ENCODE measurements at places on chromosomes 12 and 14.

DNA sequence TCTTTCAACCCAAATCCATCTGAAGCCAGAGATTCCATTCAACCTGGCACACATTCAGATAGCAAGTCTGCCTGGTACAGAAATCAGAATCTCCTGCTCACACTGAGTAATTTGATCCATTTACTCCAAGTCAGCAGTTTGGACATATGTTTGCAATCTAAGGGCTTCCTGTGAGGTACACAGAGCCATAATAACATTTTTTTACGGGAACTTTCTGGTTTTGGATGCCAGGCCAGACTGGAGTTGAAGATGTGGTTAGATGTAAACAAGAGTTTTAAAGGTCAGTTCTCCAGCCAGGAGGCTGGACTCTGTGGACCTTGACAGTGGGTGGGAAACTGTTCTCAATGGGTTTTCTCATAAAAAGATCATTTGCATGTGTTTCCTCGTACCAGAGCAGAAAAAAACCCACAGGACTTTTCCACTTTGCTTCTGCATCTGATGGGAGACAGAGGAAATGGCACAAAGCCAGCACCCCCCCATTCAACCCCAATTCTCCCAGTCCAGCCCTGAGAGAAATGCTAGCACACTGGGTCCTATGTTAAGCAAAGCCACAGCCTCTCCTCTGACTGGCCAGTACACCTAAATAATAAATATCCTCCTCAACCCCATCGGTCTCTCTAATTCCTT lies 17.7 kb upstream of the TSPAN11 start:
- no peak for DNase-seq

- DNase-seq: no peak
Observed at GRCh38 chr12:78146365-78146772, 315.7 kb downstream of the NAV3 start.

DNA sequence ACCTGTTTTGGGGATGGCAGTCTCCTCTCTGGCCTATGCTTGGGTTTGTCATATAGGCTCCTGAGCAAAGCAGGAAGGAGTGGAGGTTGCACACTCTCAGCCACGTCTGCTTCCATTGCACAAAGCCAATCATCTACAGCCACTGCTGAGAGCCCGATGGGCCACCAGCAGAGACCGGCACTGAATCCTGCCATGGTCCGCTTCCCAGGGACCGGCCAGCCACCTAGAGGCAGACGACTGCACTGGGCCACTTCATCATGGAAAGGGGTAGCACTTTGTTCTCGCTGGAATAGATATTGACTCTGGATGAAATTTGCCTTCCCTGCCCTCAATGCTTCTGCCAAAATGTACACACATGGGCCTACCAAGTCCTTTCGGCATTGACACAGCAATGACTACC lies 22.3 kb downstream of the DLK1 start:
- no peak for DNase-seq

GRCh38 chr12:107131832-107132616 lies 38.7 kb upstream of the CRY1 start:
- DNase-seq: no peak

DNA sequence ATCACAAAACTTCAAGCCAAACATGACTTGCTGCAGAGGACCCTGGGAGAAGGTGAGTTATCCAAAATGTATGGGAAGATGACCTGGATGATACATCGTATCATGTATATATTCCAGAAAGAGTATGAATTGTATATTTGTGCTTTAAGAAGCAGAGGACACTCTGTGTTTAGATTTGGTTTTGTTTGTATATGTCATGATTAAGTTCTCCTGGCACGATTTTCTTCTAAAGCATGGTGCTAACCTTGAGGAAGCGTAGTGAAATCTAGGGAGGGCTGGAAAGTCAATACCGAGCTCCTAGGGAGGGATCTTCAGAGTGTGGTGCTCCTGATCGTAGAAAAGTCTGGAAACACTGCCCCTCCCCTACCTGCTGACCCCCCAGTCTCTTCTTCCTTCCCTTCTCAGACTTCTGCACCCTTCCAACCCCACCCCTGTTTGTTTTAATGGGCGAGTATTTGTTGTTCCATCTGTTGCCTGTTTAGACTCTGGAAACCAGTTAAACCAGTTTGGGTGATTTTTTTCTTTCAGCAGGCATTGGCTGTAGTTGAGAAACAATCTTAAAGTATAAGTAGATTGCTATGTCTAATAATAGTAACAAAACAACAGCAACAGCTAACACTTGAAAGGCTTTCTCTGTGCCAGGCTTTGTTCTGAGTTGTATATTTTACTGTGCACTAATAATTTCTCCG lies 141.6 kb downstream of the KICS2 start:
- DNase-seq: no peak

DNA sequence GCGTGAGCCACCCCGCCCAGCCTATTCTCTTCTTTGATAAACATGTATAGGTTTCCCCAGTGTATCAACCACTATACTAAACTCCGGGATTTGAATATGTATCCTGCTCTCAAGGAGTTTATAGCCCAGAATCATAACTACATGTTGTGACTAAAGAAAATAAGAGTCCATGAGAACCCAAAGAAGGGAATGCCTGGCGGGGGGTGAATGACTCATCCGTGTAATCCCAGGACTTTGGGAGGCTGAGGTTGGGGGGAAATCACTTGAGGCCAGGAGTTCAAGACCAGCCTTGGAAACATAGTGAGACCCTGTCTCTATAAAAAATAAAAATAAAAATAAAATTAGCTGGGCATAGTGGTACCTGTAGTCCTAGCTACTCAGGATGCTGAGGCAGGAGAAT lies 57.2 kb downstream of the SIX6 start:
- DNase-seq: no peak

DNA sequence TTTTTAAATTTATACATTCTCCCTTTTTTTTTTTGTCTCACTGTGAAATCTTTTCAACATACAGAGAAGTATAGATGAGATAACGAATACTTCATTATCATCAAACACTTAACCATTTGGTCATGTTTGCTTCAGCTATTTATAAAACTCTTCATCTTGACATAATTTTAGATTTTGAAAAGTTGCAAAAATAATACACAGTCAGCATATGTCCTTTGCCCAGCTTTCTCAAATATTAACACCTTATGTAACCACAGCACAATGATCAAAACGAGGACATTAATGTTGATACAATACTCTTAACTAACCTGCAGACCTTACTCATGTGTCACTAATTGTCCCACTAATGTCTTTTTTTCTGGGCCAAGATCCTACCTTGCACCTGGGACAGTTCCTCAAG lies 36.0 kb downstream of the DACT1 start:
- DNase-seq: no peak

DNA sequence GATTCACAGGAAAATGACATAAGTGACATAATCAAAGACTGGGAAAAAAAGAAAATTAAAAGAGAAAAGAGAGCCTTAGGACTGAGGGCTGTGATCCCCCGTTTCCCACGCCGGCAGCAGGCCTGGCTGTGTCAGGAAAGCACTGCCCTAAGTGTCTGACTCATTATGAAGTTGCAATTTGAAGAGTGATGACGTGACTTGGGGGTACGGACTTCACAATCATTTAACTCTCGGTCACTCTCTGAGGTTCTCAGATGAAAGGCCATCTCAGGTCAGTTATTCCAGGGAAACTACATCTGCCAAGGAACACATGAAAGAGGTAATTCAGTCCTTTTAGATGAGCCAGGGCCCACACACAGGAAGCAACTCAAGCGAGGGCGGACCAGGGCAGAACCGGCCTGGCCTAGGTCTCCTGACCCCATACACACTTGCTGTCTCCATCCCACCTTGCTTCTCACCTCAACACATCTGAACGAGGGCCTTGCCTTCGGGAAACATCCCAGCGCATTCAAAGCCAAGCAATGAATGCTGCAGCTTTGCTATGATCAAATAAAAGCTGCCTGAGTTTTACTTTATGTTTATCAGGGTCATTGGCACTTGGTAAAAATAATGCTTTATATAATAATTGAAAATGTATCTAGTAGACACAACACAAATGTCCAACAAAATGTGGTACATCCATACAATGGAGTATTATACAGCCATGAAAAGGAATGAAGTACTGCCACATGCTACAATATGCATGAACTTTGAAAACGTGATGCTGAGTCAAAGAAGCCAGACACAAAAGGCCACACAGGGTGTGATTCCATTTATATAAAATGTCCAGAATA lies 2.7 kb downstream of the SSH1 start:
- no peak for DNase-seq

GRCh38 chr14:81276073-81277069 lies 55.6 kb upstream of the GTF2A1 start:
- no peak for DNase-seq

GRCh38 chr14:39293629-39294028 lies 59.9 kb downstream of the MIA2 start:
- DNase-seq: no peak

Measured in activated T-helper 1 cell treated with Interleukin-2 at 50 U/mL for 16 hours (primary cell).